ENCODE measurements at places on chromosomes 7 and 10.

DNA sequence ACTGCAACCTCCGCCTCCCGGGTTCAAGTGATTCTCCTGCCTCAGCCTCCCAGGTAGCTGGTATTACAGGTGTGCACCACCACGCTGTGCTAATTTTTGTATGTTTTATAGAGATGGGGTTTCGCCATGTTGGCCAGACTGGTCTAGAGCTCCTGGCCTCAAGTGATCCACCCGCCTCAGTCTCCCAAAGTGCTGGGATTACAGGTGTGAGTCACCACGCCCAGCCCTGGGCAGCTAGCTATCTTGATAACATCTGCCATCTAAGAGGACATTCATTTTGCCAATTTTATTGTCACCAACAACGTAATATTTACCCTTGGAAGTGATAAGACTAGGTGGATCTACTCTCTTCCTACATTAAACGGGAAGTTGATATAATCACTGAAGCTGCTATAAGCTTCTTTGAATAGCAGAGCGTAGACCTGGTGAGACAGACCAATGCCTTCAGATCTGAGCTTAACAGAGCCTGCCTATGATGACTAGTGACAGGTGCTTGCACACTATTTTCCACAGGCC lies 39.7 kb upstream of the SLC35B4 start:
- DNase-seq: no peak

DNA sequence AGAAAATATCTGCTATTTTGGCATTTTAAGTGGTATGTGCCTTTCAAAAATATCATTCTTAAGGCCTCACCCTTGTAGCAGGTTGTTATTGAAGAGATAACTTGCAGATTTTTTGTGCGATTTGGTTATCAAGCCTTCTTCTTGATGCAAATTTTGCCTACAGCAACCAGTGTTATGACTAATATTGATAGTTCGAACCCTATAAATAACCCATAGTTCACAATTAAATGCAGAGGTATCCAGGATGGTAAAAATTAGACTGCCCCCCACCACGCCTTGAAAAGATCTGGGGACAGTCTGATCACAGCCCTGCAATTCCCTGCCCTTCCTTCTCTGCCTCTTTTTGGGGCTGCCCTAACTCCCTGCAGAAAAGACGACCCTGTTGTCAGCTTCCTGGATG lies 28.4 kb upstream of the RAPGEF5 start:
- DNase-seq: no peak

DNA sequence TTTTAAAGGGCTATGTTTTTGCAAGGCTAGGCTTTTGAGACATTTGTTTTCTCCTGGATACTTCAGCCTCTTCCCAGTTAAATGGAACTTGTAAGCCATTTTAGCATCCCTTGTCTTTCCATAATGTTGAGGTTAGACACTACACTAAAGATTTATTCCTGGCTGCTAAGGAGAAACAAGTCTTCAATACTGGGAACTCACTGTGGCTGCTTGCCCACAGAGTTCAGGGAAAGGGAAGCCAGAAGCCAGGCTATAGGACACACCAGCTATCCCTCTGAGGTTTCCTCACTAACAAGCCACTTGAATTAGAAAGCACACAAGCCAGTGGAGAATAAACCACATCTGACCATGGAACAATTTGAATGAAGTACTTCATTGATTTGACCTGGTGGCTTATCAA lies 421.7 kb upstream of the CHRM2 start:
- DNase-seq: no peak

GRCh38 chr7:49434846-49435245 lies 338.6 kb upstream of the VWC2 start:
- DNase-seq: no peak

- no peak for DNase-seq
These were observed 4.1 kb downstream of the PDLIM1 start for GRCh38 chr10:95286707-95287106.

DNA sequence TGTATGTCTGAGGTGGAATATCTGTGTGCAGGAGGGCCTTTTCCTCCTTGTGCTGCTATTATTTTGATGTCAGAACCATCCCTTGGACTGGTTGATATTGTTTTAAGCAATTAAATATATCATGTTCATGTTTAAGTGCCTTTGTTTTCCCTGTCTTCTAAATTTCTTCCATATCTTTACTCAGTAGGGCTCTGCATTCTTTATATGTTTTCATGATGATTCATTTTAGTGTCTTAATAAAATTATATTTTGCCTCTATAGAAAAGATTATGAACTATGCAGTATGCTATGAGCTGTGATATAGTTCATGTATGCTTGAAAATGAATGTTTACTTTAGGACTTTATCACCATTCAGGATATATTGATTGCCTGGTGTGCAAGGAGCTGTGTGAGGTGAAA lies 34.8 kb downstream of the AHR start:
- no peak for DNase-seq

GRCh38 chr7:4070214-4070613 lies 611.9 kb upstream of the FOXK1 start:
- DNase-seq: no peak

- DNase-seq: no peak
These were observed 294.4 kb downstream of the BICC1 start for GRCh38 chr10:58806970-58807628.
